Stromal cell of bone marrow (primary cell): ENCODE measurements at places on chromosomes 1 and 21.

DNA sequence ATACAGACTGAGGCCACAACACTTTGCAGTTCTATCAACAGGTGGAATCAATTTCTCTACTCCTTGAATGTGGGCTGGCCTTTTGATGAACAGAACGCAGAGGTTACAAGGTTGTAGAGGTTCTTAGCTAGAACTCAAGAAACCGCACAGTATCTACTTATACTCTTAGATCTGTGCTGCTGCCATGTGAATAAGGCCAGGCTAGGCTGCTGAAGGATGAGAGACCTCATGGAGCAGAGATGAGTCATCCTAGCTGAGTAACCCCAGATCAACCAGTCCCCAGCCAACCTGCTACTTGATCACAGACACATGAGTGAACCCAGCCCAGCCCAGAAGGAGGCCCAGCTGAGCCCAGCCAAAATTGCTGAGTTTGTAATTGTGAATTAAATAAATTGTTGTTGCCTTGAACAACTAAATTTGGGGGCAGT, 35.3 kb upstream of the BCAR3 start:
- no peak for DNase-seq

- DNase-seq, result no peak
Observed at GRCh38 chr1:107954719-107955415, 10.1 kb downstream of the VAV3 start.

- no peak for DNase-seq
Observed at GRCh38 chr1:184385865-184386311, 941 bp upstream of the C1orf21 start.

- DNase-seq, result no peak
Observed at GRCh38 chr1:179126338-179127060, 44.6 kb downstream of the TOR3A start.

DNA sequence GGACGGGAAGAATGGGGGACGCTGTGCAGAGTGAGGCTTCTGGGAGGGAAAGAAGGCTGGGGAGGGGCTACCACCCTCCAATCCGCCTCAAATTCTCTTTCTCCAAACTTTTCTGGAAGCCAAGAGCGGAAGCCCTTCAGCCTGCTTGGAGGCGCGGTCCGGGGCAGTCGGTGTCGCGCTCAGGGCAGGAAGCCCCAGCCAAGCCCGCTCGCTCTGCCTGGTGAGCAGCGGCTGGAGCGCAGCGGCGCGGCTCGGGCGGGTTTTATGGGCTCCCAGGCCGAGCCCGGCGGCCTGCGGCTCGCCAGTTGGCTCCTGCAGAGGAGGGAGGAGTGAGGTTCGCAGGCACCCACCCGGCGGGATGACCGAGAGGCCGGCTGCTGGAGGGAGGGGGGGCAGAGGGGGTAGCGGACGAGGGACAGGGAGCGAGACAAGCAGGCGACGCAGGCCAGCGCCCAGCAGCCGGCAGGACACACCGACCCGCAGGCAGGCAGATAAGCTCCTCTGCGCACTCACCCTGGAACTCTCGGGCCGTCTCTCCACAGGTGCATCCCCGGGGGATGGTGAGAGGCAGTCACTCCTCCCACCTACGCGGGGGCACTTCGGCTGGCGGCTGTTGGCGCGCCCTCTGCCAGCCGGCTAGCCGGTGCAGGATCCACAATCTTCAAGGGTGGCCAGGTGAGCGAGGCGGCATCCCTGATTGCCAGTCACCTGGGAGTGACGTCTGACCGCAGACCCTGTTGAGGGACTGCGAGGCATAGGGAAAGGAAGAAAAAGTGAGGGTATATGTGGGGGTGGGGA, at the start of gene AVPR1B:
TSS of gene AVPR1B (minus strand) at position 238 of the 798 bp plus-strand sequence. CDS start 498 bp downstream, outside the sequence.
- DNase-seq, result peak; percentile 13

- peak; percentile 77 for DNase-seq
Observed at GRCh38 chr1:37479255-37480124, 5.1 kb downstream of the ZC3H12A start.

DNA sequence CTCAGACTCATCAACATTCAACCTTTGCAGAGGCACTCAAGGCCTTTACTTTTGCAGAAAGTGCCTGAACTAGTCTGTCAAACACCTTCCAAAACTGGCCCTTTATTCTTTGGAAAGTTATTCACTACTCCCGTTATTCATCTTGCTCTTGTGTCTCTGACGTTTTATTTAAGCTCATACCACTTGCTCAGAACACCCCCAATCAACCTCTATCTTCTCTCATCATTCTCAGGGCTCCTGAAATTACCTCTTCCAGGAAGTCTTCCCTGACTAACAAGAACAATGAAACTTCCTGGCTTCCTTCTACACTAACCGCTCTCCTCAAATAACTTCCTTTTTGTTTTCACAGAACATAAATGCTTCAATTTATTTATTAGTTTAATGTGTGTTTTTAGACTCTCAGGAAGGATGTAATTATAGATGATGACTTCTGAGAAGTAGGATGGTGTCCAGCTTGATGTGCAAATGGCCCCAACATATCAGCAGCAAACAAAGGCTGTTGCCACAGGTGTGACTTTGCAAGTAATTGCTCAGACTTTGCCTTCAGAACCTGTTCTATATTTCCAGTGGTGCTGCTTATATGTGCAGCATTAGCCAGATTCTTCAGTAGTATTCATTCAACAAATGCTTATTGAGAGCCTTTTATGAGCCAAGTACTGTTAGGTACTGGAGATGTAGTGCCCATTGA, 22.8 kb upstream of the BATF3 start:
- DNase-seq, result no peak

GRCh38 chr1:206855859-206856258, 9.6 kb upstream of the IL20 start:
- no peak for DNase-seq

- no peak for DNase-seq
Observed at GRCh38 chr1:147811751-147812150, 51.3 kb upstream of the GJA5 start.

GRCh38 chr1:150472601-150473200, 14.5 kb upstream of the TARS2 start:
- DNase-seq, result no peak
